ENCODE measurements at places on chromosomes 1 and 21. TPM values are rescaled to one million over a fixed set of nuclear protein-coding genes. Genes with fewer than 3 reads are reported as not detected.
A peak's percentile ranks its signal among the peaks of the same experiment; 100 is the strongest.

Gene ALPL
- total RNA-seq = 187 TPM

Gene RGS18
- not detected for total RNA-seq

Gene SPRR2E
- not detected for total RNA-seq

Gene OR2L2
- not detected for total RNA-seq

Gene SLFNL1
- 0.14 TPM for total RNA-seq

Gene TTLL7
- total RNA-seq = 2.6 TPM

DNA sequence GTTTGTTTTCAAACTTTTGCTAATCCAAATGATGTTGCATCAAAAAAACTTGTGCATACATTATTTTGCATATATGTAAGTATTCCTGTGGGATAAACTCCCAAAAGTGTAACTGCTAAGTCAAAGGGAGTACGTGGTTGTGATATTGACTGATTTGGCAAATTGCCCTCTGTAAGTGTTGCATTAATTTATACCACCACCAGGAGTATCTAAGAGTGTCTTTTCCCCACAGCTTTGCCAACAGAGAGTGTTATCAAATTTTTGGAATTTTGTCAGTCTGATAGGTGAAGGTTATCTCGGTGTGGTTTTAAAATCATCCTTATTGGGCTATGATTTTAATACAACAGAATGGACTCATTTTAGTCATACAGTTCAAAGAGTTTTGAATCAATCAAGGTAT, 30.1 kb upstream of the PARP1 start:
- no peak overlapping the region for H3K27ac ChIP-seq
- peaks cover 9% of the 10 kb centered on the region for H3K4me1 ChIP-seq
- no peaks in the 10 kb centered on the region for H3K36me3 ChIP-seq
- H3K4me3 ChIP-seq = no peak overlapping the region

DNA sequence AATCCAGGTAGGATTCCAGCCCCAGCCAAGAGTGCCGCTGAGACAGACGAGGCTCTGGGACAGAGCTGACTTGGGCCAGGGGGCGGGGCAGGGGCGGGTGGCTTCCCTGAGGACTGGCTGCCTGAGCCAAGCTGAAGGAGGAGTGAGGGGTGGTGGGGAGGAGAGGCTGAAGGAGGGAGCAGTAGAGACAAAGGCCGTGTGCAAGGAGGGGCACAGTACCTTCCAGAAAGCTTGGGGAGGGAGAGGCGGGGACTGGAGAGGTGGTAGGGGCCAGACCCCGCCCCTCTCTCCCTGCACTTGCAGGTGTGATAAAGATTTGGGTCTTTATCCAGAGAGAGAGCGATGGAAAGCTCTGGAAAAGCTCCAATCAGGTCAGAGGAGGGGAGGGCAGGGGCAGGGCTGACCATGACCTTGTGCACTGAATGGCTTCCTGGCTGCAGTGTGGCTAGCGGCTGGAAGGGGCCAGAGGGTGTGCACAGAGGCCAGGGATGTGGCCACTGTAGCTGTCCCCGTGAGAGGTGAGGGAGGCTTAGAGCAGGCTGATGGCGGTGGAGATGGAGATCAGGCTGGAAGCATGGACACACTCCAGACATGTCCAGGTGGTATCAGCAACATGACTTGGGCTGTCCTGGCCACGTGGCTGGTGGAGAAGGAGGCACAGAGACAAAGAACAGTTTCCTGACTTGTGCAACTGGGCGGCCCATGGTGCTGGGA, 6.7 kb upstream of the EPHA8 start:
- peaks cover 5% of the 10 kb centered on the region for H3K27me3 ChIP-seq
- peaks cover 28% of the 10 kb centered on the region for H3K4me1 ChIP-seq
- H3K36me3 ChIP-seq = no peaks in the 10 kb centered on the region
- no peak overlapping the region for H3K27ac ChIP-seq
- DNase-seq = peak; percentile 78
- H3K4me3 ChIP-seq = peak overlapping the region; percentile 36

- DNase-seq = no peak
- no peaks in the 10 kb centered on the region for H3K36me3 ChIP-seq
- H3K27me3 ChIP-seq = no peaks in the 10 kb centered on the region
- H3K4me3 ChIP-seq = no peak overlapping the region
- no peak overlapping the region for H3K27ac ChIP-seq
- H3K4me1 ChIP-seq = peaks cover 3% of the 10 kb centered on the region
Measured at GRCh38 chr1:18939398-18940302, 16.8 kb downstream of the IFFO2 start.

DNA sequence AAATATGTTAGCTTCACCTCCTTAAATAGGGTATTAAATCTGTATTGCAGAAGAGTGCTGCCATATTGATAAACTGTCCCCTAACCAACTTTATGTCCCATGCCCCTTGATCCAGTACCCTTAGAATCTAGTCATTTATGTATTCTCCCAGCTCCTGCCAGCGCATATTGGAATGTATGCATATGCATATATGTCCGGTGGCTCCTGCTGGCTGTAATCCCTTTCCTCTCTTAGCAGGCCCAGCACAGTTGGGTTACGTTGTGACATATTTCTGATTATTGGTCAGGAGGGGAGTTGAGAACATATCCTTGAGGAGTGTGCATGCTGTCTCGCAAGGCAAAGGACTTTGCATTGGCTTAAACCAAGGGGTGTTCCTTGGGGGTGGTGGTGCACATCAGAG, 29.2 kb upstream of the CREG1 start:
- no peak for DNase-seq
- H3K27me3 ChIP-seq = no peaks in the 10 kb centered on the region
- no peaks in the 10 kb centered on the region for H3K4me1 ChIP-seq
- H3K27ac ChIP-seq = no peak overlapping the region
- H3K4me3 ChIP-seq = no peak overlapping the region

GRCh38 chr1:207032528-207033017, at the start of gene C1orf116:
Gene C1orf116 (minus strand): TSS chr1:207032756. CDS start chr1:207027598, 5,158 bp downstream.
- H3K4me1 ChIP-seq = peaks cover 34% of the 10 kb centered on the region
- no peaks in the 10 kb centered on the region for H3K36me3 ChIP-seq
- H3K27ac ChIP-seq = peak within 1 kb of the TSS; percentile 62
- H3K27me3 ChIP-seq = no peaks in the 10 kb centered on the region
- peak within 1 kb of the TSS; percentile 34 for H3K4me3 ChIP-seq
- DNase-seq = peak; percentile 97

GRCh38 chr21:17785403-17785788, 33.8 kb downstream of the C21orf91 start:
- H3K27ac ChIP-seq = no peak overlapping the region
- H3K27me3 ChIP-seq = no peaks in the 10 kb centered on the region
- no peak overlapping the region for H3K4me3 ChIP-seq
- peaks cover 19% of the 10 kb centered on the region for H3K4me1 ChIP-seq
- peaks cover 8% of the 10 kb centered on the region for H3K36me3 ChIP-seq

GRCh38 chr1:182054698-182055326, 6.7 kb downstream of the ZNF648 start:
- no peak overlapping the region for H3K27ac ChIP-seq
- H3K27me3 ChIP-seq = peaks cover 27% of the 10 kb centered on the region
- DNase-seq = peak; percentile 93
- no peak overlapping the region for H3K4me3 ChIP-seq

DNA sequence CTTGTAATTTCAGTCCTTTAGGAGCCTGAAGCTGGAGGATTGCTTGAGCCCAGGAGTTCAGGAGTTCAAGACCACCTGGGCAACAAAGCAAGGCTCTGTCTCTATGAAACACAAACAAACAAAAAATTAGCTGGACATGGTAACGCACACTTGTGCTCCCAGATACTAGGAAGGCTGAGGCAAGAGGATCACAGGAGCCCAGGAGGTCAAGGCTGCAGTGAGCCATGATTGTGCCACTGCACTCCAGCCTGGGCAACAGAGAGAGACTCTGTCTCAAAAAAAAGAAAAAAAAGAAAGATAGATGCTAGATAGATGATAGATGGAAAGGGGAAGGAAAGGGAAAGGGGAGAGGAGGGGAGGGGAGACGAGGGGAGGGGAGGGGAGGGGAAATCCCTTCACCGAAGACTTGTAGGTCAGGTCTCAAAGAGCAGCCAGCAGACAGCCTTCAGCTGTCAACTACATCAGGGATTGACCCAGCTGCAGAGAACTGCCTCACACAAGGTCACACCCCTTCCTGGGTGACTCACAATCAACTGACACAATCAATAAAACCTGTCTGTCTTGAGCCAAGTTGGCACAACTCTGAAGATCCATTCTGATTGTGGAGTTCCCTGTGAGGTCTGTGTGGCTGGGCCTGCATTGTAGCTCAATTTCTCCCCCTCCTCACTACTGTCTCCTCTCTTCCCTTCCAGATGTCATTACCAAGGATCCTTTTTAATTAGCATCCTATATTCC, 200.6 kb downstream of the RGS7 start:
- H3K27me3 ChIP-seq = no peaks in the 10 kb centered on the region
- no peaks in the 10 kb centered on the region for H3K36me3 ChIP-seq
- no peak overlapping the region for H3K4me3 ChIP-seq
- no peak for DNase-seq
- H3K4me1 ChIP-seq = no peaks in the 10 kb centered on the region

- no peak overlapping the region for H3K4me3 ChIP-seq
- no peak overlapping the region for H3K27ac ChIP-seq
- DNase-seq = no peak
- no peaks in the 10 kb centered on the region for H3K4me1 ChIP-seq
- no peaks in the 10 kb centered on the region for H3K36me3 ChIP-seq
Measured at GRCh38 chr1:72936151-72936740, 653.9 kb upstream of the NEGR1 start.

GRCh38 chr21:33662046-33662445, 19.7 kb downstream of the ITSN1 start:
- H3K4me3 ChIP-seq = no peak overlapping the region
- H3K4me1 ChIP-seq = no peaks in the 10 kb centered on the region
- no peaks in the 10 kb centered on the region for H3K36me3 ChIP-seq
- 0 out of 2 replicates have a peak overlapping the region, but pooled peaks have one; percentile 15 for H3K27ac ChIP-seq
- DNase-seq = no peak

DNA sequence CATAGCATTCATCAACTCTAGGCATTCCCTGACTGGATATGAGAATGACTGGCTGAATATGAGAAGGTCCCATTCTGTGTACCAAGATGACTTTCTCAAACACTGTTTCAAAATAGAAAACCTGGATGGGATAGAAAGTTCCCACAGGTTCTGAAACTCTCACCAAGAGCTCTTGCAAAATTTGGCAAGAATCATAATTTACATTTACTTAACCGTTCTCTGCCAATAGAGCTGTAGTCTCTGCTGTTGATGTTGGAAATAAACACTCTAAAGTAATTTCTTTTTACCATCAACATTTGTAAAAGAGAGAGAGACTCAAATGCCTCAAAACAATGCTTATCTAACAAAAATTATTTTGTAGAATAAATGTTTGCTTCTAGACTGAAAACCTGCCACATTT, 221.1 kb downstream of the LMO4 start:
- H3K4me3 ChIP-seq = no peak overlapping the region
- no peaks in the 10 kb centered on the region for H3K4me1 ChIP-seq
- no peak for DNase-seq
- H3K27ac ChIP-seq = no peak overlapping the region
- H3K27me3 ChIP-seq = no peaks in the 10 kb centered on the region

GRCh38 chr21:35398346-35398982, 349.4 kb upstream of the RUNX1 start:
- H3K4me1 ChIP-seq = peaks cover 3% of the 10 kb centered on the region
- DNase-seq = no peak
- H3K27ac ChIP-seq = no peak overlapping the region
- no peak overlapping the region for H3K4me3 ChIP-seq
- H3K36me3 ChIP-seq = no peaks in the 10 kb centered on the region

DNA sequence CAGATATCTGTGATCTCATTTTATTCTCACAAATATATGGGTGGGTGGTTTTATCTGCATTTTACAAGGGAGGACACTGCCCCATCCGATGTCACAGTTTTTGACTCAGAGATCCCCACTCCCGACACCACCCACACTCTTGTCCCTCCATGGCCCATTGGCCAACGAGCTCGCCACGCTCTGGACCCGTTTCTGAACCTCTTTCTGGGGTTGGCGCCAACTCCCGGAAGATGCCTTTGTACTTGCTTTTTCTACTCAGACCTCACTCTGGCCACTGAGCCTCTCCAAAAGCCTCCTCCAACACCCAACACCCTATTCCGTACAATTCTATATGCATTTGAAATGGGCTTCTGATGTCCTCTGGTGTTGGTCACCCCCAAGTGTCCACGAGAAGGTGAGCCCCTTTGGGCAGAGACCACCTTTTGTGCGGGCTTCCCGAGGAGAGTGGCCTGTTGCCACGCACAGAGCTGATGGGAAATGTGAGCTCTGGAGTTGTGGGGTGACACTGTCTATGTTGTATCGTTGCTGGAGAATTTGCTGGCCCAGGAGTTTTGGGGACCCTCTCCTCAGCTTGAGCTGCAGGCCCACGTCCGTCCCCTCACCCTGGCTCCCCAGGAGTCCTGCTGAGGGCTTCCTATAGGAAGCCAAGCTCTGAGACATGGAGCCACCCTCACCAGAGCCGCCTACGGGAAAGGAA, 366.9 kb upstream of the VAMP3 start:
- no peaks in the 10 kb centered on the region for H3K36me3 ChIP-seq
- H3K4me3 ChIP-seq = no peak overlapping the region
- H3K27me3 ChIP-seq = no peaks in the 10 kb centered on the region
- DNase-seq = no peak
- H3K4me1 ChIP-seq = no peaks in the 10 kb centered on the region
- H3K27ac ChIP-seq = no peak overlapping the region

GRCh38 chr1:88890791-88891317, 513 bp downstream of the GTF2B start:
- DNase-seq = peak; percentile 60
- peaks cover 7% of the 10 kb centered on the region for H3K4me1 ChIP-seq
- H3K4me3 ChIP-seq = peak overlapping the region; percentile 81
- H3K27ac ChIP-seq = no peak overlapping the region
- H3K36me3 ChIP-seq = peaks cover 8% of the 10 kb centered on the region

GRCh38 chr1:235838021-235838420, 28.7 kb downstream of the LYST start:
- no peak for DNase-seq
- no peak overlapping the region for H3K4me3 ChIP-seq
- H3K36me3 ChIP-seq = no peaks in the 10 kb centered on the region
- no peaks in the 10 kb centered on the region for H3K27me3 ChIP-seq
- H3K4me1 ChIP-seq = no peaks in the 10 kb centered on the region
- no peak overlapping the region for H3K27ac ChIP-seq

DNA sequence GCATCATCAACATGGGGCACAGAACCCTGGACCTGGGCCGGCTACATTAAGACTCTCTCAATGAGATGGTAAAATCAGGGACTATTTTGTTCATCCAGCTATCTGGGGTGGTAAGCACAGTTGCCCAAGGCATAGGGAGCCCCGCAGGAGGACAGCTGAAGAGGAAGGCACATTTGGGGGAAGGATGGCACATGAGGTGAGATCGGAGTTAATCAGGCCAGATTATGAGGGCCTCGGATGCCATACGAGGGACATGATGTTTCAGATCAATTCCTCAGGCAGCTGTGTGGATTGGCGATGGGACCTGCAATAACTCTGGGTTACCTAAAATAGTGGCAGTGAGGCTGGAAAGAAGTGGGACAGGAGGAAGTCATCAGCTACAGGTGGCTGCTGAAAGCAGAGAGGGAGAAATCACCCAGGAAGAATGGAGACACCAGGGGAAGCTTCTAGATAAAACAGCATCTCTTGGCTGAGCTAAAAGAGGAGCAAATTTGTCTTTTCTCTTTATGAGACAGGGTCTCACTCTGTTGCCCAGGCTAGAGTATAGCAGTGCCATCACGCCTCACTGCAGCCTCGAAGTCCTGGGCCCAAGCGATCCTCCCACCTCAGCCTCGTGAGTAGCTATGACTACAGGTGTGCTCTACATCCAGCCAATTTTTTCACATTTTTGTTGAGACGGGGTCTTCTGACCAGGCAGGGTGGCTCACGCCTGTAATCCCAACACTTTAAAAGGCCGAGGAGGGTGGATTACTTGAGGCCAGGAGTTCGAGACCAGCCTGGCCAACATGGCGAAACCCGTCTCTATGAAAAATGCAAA, 21.1 kb downstream of the TOMM20 start:
- peaks cover 14% of the 10 kb centered on the region for H3K4me1 ChIP-seq
- peak overlapping the region; percentile 56 for H3K27ac ChIP-seq
- peaks cover 22% of the 10 kb centered on the region for H3K36me3 ChIP-seq
- DNase-seq = no peak

Data from GM23338 (cell line).